ENCODE measurements at places on chromosomes 7 and 10.

DNA sequence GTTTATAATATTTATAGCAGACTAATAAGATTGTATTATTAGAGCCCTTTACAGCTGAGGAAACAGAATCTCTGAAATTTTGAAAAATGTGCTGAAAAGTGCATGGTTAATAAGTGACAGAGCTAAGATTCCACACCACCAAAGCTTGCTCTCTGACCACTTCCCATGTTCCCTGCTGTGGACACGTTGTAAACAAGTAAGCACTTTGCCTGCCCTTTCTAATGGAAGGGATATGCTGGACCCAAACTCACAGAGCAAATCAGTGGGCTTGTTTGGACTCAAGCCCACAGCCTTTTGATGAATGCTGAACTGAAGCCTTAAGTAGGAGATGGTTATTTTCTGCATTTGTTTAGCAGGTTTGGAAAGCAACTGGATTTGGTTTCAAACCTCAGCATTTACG lies 214.0 kb upstream of the TMEM72 start:
- DNase-seq: no peak

DNA sequence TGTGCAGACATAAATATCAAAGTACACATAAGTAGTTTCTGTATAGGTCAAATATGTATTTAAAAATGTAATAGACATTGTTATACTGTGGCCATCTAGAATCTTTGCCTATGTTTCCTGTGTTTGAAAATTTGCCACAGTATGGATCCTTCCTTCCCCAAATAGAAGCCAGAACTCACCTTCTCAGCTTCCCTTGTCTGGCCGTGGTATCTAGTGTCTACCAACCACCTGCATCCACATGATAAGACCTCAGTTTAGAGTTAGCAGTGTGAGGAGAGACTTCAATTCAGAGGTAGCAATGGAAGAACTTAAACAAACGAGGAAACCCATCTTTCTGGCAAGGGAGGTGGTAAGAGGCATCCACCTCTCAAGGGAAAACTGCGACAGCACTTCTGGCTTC lies 4.9 kb downstream of the TRDMT1 start:
- no peak for DNase-seq

DNA sequence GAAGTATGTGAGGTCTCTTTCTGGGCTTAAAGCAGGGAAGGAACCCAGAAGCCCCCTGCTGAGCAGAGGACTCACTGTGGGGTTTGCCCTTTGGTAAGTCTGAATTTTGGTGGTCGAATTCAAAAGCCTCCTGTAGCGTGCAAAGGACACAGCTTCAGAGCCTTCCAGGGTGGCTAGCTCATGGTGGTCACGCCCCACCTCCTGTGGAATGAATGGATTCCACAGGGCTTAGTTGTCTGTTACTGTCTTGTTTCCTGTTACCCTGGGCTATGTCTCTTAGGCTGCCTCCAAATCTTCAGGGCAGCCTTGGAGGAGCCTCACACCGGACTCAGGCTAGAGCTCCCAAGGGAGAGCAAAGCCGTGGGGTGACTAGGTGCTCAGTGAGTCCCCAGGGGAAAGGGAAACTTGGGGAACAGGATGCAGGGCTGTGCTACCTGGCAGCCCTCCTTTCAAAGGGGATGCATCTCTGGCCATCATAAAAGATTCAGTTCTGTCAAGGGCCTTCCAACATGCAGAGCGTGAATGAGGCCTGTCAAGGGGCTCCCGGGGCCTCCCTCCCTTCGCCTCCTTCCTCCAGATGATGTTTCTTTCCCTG lies 211.7 kb downstream of the CCSER2 start:
- no peak for DNase-seq

- peak; percentile 69 for DNase-seq
Observed at GRCh38 chr7:138001529-138002095, at the start of gene CREB3L2. CREB3L2 (minus strand) TSS chr7:138002086; CDS start chr7:138001705, 381 bp downstream.

DNA sequence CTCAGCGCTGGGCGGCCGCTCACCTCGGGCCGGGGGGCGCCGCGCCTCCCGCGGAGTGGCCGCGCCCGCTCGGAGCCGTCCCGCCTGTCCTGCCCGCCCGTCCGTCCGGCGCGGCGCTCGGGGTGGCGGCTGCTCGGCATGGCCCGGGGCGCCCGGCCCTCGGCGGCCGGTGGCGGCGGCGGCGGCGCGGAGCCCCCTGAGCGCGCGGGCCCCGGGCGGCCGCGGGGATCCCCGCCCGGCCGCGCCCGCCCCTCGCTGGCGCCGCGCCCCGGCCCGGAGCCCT lies 338 bp downstream of the SDK1 start:
- DNase-seq: no peak

DNA sequence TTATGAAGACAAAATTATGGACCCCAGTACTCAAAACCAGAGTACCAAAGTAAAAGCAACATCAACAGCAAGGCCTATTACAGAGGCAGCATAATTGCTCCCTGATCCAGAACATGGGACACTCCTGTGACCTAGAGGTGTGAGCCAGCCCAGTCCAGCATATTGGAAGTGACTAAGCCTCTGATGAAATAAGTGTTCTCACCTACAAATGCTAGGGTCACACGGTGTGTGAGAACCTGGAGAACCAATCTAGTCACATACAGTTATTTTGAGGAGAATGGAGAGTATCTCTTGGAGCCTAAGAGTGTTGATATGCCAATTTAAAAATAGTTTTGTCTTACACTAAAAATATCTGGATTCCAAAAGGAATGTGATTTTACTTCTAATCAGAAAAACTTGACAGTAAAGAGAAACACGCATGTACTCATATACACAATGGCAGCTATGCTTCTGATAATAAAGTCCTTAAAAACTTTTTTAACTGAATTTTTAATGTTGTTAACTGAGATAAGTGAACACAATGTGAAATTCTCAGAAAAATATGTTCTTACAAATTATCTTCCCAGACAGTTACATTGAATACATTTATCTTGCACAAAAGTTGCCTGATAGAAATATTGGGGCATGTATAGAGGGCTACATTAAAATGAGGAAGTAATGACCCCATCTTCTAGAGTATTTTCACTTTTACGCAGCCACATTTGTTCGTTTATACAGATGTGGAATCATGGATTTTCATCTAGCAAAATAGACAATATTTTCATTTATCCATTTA lies 56.8 kb upstream of the CD36 start:
- DNase-seq: no peak

GRCh38 chr7:159034394-159034793 lies 110.3 kb downstream of the VIPR2 start:
- DNase-seq: no peak

- DNase-seq: no peak
Observed at GRCh38 chr10:117670116-117670904, 127.8 kb downstream of the EMX2 start.

- no peak for DNase-seq
Observed at GRCh38 chr10:24384954-24385353, 176.0 kb downstream of the KIAA1217 start.

DNA sequence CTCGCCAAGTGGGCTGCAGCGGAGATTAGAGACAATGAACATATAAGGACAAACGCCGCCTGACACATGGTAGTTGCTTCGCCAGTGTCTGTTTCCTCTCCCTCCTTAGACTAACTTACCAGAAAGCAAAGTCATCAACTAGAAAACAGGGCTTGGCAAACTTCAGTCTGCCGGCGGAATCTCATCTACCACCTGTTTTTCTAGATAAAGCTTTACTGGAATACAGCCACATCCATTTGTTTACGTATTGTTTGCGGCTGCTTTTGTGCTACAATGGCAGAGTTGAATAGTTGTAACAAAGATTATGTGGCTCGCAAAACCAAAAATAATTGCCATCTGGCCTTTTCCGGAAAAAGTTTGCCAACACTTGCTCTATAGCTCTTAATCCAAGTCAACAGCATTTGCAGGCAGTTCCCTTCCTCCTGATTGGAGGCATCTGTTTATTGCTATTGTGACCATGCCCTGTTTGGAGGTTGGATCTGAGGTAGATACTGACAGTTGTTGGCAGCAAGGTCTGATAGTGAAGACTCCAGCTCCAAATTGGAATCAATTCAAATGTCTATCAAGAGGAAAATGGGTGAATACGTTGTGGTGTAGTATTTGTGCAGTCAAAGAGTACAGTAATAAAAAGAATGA lies 260.6 kb downstream of the POU6F2 start:
- DNase-seq: no peak

DNA sequence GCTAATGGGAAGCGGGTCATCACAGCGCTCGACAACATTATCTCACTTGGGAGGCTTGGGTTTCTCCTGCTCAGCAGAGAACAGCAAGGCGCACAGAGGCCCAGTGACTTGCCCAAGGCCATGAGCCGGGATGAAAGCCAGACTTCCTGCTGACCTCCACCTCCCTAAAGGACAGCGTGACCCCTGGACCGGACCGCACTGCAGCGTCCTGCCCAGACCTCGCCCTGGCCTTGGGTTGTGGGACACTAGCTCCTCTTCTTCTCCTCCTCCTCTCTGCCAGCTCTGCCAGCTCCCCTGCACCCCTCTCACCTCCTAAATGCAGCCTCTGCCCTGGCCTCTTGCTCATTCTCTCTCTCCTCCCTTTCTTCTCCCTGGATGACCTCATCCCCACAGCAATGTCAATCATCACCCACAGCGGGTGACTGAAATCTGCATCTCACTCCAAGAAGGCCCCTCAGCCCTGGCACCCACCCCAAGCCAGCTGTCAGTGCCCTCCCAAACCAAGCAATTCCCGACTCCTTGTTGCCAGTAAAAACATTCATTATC lies 19.4 kb downstream of the SPOCK2 start:
- DNase-seq: no peak

DNA sequence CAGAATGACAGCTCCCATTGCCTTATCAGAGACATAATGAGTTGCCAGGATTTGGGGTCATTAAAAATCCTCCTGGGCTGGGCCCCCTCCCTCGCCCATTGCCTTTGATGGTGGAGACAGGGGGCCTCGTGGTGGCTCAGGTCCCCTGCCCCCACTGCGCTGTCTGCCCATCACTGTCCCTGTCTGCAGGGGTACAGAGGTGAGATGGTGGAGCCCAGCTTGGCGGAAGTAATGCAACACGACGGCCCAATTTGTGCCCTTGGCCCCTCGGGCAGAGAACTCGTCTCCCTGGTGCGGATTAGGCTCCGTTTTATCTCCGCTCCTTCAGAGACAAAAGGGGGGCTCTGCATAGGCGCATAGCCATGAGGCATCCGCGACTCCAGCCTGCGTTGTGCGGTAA lies 152.4 kb upstream of the UNC5B start:
- no peak for DNase-seq

- DNase-seq: no peak
Observed at GRCh38 chr10:29541422-29542210, 93.2 kb downstream of the SVIL start.

DNA sequence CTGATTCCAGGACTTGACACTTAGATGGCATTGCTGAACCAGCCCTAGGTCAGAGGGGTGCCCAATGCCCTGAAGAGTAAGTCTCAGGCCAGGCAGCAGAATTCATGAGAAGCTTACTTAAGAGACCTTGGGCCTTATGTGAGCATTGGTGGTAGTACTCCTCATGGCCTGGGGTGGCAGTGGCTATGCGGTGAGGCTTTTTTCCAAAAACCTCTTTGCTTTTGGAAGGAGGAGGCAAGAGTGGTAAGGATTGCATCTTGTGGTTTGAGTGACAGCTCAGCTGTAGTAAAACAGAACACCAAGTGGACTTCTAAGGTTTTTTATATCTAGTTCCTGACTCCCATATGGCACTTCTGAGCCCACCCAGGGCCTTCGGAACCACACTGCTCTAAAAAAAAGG lies 459.0 kb upstream of the STEAP1 start:
- no peak for DNase-seq

GRCh38 chr10:81873231-81873931 lies 1.6 kb upstream of the NRG3 start:
- DNase-seq: no peak

DNA sequence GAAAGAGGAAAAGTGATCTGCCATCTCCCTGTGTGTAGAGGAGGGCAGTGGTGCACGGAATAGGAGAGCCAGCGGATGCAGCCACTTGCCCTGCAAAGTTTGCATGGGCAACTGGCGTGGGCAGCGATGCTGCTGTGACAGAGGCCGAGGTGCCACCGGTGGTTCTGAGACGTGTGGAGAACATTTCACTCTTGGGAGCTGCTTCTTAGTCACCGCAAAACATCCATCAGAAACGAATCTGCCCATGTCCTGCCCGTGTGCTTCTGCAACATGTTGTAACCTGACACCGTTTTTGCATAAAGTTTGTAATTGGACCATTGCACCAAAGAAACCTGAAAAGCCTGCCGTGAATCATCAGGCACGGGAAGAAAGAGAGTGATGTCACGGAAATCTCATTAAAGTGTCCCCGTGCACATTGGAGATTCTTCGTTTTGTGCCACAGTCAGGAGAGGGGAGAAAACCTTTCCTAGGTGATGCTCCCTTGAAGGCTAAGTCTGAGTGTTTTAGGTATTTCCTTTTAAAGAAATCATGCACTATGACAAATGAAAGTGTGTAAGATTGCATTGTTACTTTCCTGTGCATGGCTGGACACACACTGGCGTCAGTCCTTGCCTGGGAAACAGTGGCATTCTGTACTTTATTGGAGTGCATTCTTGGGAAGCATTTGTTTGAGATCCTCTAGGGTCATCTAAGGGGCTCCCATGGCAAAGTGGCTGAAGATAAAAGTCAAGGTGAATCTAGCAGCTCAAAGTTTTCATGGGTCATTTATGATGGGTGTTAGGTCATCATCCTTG lies 302.6 kb downstream of the KLF6 start:
- no peak for DNase-seq

GRCh38 chr10:129498680-129499079 lies 31.6 kb downstream of the MGMT start:
- DNase-seq: no peak

DNA sequence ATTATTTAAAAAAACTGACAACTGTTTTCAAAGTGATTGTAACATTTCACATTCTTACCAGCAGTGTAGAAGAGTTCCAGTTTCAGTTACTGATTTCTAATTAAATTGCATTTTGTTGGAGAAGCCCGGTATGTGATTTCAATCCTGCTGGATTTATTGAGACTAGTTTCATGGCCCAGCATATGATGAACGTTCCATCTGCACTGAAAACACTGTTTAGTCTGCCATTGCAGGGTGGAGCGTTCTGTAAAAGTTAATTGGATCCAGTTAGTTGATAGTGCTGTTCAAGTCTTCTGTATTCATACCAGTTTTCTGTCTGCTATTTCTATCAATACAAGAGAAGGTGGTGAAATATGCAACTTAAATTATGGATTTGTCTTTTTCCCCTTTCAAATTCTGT lies 37.3 kb upstream of the CCNY start:
- no peak for DNase-seq

DNA sequence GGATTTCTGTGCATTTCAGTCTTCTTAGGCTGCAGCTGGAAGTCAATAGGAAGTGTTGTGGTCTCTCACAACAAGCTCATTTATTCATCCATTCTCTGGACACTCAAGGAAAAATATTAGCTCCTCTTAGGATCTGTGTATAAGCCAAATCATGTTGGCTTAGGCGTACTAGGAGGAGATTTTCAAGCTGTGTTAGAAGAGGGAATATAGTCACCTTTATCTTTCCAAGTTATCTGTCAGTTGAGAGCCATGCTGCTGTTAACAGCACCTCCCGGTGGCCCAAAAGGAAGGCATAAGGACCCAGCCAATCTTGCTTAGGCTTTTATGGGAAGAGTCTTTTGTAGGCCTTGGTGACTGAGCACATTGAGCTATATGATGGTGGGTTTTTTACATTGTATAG lies 220.0 kb downstream of the LRMDA start:
- DNase-seq: no peak

Data from activated T-cell treated with anti-CD3 and anti-CD28 coated beads, Interleukin-2, amount 50 U/mL, for 1 hour (primary cell).